ENCODE measurements at places on chromosomes 12 and 14.

DNA sequence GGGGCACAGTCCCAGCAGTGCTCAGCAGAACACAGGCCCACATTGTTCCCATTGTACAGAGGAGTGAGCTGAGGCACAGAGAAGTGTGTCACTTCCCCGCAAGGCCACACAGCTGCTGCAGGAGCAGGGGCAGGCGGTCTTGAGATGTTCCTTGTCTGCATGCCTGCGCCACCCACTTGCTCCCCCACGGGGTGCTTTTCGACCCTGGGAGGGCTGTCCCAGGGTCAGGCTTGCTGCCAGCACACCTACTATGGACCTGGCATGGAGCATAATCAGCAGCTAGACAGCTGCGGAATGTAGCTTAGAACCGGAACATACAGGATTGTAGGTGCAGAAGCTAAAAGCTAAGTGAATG lies 7.8 kb upstream of the EP400 start:
- DNase-seq, result no peak

DNA sequence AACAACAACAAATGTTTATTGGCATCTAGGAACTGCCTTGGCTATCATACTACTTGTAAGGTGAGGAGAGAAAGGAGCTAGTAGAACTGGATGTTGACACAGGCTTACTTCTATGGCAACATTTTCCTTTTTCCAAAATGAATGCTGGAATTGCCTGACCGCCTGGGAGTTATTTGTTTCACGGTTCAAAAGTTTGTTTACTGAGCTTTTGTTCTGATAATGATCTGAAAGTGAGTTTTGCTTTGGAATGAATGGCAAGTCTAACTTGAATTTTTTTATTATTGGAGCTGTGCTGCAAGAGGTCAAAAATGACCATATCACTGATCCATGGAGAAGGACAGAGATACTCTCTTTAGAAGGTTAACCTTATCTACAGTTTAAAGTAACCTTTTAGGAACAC lies 183.5 kb upstream of the CAND1 start:
- no peak for DNase-seq

DNA sequence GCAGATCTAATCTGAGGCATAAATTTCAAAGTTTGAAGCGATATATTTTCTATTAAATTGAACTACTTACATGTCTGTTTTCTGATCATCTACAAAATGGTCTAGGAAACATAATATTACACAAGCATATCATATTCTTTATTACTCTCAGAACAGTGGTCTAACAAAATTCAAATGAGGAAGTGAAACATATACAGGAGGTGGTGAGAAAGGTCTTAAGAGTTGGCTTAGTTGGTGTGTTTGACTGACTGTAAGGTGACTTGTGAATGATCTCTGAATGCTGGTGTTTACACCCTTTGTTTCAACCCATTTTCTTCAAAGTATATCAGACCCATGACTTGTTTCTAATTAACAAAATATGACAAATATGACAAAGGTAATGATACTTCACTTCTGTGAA lies 1156.8 kb downstream of the SLC16A7 start:
- DNase-seq, result no peak

GRCh38 chr12:62044450-62045135 lies 215.6 kb upstream of the USP15 start:
- no peak for DNase-seq

DNA sequence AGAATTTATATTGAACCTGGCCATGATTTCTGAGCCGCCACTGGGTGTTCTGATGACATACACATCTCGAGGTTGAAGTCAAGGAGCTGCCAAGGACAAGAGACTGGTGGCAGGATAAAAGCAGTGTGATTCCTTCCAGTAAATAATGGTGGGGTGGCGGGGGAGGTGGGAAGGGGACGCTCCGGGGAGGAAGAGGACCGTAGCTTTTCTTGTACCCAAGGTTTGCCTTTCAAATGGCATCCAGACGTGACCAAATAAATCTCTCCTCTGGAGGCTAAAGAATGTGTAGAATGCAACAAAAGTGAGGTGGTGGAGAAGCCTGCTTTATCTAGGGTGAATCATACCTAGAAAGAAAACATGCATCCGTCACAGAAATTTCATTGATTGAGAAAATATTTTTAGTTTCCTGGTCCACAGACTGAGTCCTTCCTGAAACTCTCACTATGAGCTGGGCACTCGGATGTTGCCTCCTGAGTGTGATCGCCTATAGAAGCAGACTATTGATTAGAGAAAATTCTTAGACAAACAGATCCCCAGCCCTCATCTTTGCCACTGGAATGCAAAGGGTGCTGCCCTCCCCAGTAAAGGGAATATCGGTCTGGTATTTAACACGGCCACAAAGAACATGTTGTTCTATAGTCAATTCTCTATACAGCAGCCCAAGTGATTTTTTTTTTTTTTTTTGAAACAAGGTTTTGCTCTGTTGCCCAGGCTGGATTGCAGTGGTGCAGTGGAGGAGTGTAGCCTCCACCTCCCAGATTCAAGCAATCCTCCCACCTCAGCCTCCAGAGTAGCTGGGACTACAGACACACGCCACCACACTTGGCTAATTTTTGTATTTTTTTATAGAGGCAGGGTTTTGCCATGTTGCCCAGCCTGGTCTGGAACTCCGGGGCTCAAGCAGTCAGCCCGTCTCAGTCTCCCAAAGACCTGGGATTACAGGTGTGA lies 112.1 kb downstream of the DPF3 start:
- no peak for DNase-seq

GRCh38 chr12:114580306-114580705 lies 103.7 kb downstream of the TBX3 start:
- DNase-seq, result no peak

DNA sequence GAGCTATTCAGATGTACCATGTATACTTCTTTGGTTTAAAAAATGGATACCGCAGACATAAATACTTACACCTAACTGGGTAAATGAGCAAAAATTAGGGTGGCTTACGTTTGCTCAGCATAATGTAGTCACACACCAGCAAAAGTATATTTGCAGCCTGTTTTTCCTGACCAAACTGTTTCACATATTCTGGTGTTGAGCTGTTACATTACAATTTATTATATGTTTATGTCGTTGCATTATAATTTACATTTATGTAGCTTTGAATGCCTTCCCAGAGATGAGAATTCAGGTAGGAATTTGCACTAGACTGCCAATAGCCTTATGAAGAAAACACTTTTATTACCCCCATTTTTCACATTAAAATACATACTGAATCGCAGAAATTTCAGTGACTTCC lies 183.3 kb downstream of the PTPRO start:
- DNase-seq, result no peak

- no peak for DNase-seq
These were observed 178.0 kb downstream of the RPAP3 start for GRCh38 chr12:47527816-47528215.

- DNase-seq, result no peak
These were observed 183.1 kb downstream of the EMP1 start for GRCh38 chr12:13379531-13380188.

- DNase-seq, result no peak
These were observed 5.1 kb upstream of the LTBP2 start for GRCh38 chr14:74616996-74617700.

DNA sequence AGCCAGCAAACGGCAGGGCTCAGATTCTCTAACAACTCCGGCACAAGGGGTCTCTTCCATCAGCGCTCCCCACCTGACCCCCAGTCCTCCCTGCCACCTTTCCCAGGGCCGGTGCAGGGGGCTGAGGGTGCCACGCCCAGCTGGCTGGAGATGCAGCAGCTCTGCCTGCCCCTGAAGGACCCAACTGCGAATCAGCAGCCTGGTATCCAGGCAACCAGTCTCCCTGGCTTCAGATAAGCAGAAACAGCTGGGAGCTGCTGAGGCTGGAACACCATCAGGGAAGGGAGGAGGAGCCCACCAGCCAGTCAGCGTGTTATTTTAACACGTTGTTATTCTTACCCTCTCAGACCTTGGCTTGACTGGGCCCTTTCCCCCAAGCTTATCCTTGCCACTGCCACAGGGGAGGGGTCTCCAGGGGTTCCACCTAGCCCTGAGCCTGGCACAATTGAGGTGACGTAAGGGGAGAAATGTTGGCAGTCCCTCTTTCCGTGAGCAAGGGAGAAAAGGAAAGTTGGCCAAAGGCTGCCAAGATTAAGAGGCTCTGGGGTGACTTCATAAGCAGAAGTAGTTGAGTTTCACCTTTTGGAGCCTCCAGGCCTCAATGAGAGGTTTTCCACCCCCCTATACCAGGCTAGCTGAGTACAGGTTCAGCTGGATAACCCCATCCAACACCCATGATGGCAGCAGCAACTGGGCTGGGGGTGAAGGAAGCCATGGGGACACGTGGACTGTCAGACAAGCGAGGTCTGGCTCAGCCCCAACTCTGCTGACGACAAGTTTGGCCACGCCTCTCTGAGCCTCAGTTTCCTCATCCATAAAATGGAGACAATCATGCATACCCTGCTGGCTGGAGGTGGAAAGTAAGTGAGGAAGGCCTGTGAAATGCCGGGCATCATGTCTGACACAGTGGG lies 91.1 kb downstream of the IRF2BPL start:
- DNase-seq, result peak; percentile 90

GRCh38 chr12:4331842-4332241 lies 10.8 kb downstream of the TIGAR start:
- no peak for DNase-seq

DNA sequence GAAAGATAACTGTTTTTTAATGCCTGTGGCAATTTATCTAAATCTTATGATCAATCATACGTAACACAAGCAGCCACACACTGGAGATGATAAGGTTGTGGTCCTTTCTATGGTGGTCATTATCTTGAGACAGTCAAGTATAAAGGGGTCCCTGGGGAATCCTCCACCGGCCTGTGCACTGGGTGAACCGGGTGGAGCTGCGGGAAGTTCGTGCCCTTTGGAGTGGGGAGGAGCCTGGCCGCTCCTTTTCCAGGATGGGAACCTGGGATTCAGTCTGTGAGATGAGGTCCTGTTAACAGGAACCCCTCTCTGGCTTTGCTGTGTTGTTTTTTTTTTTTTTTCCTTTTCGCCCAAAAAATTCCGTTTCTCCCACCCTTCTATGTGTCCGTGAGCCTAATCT lies 167.5 kb upstream of the RPL10L start:
- DNase-seq, result no peak

DNA sequence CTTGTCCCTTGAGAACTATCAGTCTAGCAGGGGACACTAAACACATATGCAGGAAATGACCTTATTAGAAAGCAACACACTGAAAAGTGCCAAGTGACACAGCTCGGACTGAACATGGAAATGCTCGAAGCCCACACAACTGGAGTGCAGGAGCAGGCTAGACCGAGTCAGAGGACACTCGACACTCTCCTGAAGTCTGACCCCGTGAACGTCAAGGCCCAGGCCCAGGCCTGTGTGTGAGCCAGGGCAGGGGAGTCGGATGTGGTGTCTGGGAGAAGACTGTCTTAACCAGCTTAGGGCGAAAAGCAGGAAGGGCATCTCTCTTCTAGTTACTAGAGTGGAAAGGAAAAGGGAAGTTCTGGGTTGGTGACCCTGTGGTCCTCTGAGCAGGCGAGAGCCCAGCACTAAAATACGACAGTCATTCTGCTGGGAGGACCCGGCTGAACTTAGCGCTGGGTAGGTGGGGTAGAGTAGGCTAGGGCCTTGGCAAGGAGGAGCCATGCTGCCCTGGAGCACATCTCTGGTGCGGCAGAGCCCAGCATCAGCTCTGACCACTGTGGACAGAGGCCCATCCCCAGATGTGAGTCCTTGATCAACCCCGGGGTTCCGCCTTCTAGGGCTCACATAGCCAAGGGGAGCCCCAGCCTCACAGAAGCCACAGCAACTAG lies 93.0 kb downstream of the NTF3 start:
- DNase-seq, result no peak

DNA sequence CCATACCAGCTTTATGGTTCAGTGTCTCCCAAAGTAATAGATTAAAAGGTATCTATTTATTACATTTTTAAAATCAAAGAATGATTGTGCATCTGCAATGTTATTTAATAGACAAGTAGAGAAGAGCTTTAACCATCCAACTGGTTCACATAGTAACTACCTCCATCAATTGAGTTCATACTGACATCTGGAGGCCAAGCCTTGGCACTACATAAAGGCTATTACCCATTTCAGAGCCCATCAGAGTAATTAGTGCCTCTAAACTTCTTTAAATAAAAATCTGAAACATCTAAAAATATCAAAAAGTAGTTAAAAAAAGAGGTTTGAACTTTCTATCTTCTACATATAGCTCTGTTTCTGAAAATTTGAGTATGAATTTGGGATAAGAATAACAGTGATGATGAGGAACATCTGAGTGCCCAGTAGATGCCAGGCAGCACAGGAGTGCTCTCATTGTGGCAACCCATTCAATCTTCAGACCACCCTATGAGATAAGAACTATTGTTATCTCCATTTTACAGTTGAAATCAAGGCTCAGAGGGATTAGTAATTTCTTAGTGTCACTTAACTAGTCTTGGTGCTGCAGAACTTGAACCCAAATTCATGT lies 132.9 kb upstream of the DAAM1 start:
- no peak for DNase-seq

DNA sequence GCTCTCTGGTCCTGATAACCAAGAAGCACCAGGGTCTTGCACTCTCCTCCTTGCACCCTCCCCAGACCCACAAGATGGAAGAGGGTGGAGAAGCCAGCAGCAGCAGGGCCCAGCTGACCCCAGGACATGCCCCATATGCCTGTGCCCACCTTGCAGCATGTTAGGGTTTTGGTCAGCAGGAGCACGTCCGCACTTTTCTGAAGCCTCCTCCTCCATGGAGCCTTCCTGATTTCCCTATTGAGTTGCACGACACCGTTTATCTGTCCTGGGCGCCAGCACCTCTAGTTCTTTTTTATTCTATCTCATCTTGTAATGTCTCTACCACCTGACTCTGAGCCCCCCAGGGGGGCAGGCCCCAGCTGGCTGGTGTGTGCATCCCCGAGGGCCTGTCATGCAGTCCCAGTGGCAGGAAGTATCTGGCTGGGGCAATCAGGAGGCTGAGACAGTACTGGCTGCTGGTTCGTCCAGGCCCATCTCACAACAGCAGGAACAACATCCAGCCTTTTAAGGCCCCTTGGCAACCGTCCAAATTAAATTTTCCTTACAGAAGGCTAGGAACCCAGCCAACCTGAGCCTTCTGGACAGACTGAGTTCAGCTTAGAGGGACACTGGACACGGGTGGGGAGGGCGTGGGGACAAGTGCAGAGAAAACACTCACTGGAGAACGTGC lies 39.6 kb downstream of the CCDC85C start:
- peak; percentile 70 for DNase-seq

GRCh38 chr14:75751296-75751695 lies 90.2 kb downstream of the TTLL5 start:
- DNase-seq, result no peak

GRCh38 chr12:130934753-130935152 lies 19.0 kb upstream of the ADGRD1 start:
- no peak for DNase-seq

DNA sequence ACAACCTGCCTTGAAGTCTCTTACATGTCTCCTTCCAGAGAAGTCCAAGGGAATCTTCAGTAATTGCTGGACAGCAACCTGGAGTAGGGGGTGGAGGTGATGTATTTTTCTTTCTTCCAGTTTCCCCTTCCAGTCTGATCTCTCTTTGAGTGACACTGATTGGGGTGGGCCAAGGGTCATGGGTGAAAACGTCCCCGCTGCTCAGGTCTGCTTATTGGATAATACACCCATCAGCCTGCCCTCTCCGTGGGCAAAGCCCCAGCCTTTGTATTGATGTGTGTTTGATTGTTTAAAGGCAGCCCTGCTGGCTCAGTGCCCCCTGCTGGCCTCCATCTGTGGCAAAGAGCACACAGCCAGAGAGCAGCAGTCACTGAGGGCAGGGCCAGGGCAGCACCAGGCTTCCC lies 35.7 kb upstream of the ATP2A2 start:
- DNase-seq, result no peak

GRCh38 chr12:27537855-27538675 lies 14.1 kb downstream of the PPFIBP1 start:
- no peak for DNase-seq

GRCh38 chr12:53625373-53625945 lies 723 bp downstream of the ATF7 start:
- no peak for DNase-seq

All from left hindlimb (tissue), 1 donor.